ENCODE measurements at places on chromosomes 5 and 9. TPM values are rescaled to one million over a fixed set of nuclear protein-coding genes. Genes with fewer than 3 reads are reported as not detected.

Gene STK32A
- total RNA-seq, result 1.3 TPM

Gene GGTA1
- total RNA-seq, result not detected

Gene WDR38
- not detected for total RNA-seq

DNA sequence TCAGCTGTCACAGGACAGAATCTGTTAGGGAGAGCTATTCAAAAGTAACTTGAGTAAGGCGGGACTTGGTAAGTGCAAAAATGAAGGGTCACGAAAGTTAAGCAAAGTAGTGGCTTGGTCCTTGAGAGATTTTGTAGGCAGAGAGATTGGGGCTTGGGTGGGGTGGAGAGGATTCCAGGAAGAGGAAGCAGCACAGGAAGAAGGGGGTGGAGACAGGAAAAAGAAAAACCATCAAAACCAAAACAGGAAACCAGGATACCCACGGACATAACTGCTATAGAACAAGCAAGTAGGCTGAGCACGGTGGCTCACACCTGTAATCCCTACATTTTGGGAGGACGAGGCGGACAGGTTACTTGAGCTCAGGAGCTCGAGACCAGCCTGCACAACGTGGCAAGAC is 3.7 kb downstream of the ROPN1L start:
- DNase-seq, result no peak

- no peak for DNase-seq
These were observed 59.2 kb downstream of the HSD17B3 start for GRCh38 chr9:96242811-96243210.

GRCh38 chr5:122073018-122073417 is 5.0 kb downstream of the LOX start:
- peak; percentile 30 for DNase-seq

DNA sequence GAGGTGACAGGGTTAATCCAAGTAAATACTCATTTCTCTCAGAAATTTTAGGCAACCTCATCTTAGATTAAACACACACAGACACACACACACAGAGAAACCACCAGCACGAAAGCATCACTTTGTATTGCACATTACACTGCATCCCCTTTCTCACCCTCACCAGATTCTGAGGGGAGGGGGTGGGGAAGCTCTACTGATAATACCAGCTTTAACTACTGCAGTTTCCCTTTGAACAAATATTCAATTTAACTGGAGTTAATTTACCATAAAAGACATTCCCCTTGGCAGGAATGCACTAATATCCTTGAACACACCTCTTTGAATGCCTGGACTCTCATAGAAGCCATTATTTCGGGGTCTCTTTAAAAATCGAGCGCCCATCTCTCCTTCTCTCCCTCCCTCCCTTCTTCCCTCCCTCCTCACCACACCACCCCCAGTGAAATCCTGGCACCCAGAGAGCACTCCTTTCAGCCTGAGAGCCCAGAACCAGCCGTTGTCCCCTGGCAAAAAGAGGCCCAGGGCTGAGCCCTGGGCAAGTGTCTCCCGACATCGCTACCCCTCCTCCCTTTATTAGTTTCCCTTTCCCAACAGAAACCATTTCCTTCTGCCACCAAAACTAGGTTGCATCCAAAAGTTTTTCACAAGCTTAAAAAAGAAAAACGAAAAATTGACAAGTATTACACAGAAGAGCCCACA is 2.8 kb upstream of the NFIB start:
- no peak for DNase-seq

DNA sequence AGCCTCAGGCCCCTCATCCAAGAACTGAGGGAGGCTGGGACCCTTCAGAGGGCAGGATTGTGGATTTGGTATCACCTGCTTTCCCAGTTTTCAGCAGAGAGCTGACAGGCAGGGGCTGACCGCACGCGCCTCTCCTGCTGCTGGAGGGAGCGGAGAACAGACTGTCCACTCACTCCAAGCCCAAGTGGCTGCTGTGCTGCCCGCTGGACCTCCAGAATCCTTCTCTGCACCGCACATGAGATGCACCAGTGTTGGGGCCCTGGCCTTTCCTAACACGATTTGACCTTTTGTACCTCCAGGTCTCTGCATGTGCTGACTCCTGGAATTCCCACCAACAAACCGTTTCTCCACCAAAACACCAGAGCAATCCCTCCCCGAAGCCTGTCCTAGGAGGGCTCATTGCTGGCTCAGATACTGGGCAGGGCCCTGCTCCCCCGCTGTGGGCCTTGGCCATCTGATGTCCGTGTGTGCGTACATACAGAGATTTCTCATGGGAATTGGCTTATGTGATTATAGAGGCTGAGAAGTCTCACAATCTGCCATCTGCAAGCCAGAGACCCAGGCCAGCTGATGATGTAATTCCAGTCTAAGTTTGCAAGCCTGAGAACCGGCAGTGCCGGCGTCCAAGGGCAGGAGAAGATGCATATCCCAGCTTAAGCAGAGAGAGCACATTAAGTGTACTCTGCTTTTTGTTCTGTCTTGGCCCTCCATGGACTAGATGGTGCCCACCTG is 141.7 kb downstream of the GADD45G start:
- DNase-seq, result peak; percentile 9

GRCh38 chr5:177089127-177089526 is 2.4 kb downstream of the FGFR4 start:
- DNase-seq, result no peak

GRCh38 chr5:14706615-14707021 is 42.1 kb downstream of the OTULIN start:
- peak; percentile 77 for DNase-seq

DNA sequence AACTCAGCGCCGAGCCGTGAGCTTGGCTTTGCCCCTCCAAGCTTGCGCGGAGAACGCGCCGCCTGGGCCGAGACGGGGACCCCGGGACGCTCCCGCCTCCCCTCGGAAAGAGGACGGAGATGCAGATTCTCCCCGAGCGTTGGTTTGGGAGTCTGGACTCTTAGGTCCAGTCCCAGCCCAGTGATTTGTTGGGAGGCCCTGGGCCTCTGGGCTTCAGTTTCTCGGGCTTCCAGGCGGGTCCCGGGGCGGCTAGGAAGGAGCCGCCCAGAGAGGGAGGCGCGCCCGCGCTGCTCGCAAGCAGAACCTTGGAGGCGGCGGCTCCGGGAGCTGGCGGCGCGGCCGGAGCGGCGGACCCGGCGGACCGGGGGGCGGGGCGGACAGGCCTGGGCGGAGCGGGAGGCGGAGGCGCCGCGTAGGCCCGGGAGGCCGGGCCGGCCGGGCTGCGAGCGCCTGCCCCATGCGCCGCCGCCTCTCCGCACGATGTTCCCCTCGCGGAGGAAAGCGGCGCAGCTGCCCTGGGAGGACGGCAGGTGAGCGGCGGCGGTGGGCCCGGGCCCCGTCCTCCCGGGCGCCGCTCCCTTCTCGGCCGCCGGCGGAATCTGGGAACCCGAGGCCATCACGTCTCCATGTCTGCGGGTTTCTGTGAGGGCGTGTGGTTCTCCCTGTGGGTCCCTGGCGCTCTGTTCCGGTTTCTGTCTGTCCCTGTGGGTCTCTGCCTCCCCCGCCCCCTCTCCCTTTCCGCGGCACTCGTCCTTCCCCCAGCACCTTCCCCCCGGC is at the start of gene B4GALT7:
Gene B4GALT7 (plus strand): TSS at position 402 of the 777 bp plus-strand sequence. CDS start 79 bp downstream, at position 481.
- DNase-seq, result peak; percentile 94

GRCh38 chr5:56607551-56607950 is 207.8 kb upstream of the MAP3K1 start:
- peak; percentile 36 for DNase-seq
